ENCODE measurements at places on chromosomes 1 and 21.

DNA sequence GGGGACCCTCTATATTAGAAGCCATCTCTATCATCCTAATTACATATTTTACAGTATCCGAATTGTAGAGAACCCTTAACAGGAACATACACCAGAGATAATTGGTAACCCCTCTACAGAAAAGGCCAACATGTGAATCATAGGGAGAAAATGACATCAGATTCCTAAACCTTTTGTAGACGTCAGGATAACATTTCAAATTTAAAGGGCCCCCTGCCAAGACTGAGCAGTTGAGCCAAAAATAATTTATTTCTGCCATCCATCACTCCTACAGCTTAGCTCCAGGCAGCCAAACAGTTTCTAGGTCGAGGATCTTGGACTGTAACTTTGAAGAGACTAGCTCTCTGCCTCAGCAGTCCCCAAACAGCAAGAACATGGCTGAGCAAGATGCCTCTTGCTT is 21.2 kb downstream of the ZNF697 start:
- no peak for DNase-seq

- DNase-seq = no peak
These were observed 367.3 kb downstream of the SMYD3 start for GRCh38 chr1:246139745-246140182.

GRCh38 chr1:171563675-171564074 is 58.4 kb upstream of the MYOCOS start:
- DNase-seq = no peak

- DNase-seq = no peak
These were observed 36.8 kb downstream of the RAP1A start for GRCh38 chr1:111656086-111657017.

DNA sequence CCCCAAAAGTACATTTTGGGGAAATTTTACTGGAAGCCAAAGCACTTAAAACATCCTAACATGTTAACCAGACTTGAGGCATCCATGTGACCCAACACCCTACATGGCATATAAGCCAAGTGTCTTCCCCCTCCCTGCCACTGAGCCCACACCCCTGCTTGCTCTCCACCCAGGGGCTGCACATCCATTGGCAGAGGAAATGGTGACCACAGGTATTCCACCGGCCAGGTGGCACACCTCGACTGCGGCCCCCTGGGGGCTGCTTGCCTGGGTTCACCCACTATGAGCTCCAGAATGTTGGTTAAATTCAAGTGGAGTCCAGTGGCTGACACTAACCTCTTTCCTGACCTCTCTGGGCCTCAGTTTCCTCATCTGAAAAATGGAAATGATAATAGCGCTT is 64.4 kb upstream of the FAM20B start:
- no peak for DNase-seq

GRCh38 chr1:183543619-183544204 is 46.5 kb downstream of the NCF2 start:
- peak; percentile 56 for DNase-seq

DNA sequence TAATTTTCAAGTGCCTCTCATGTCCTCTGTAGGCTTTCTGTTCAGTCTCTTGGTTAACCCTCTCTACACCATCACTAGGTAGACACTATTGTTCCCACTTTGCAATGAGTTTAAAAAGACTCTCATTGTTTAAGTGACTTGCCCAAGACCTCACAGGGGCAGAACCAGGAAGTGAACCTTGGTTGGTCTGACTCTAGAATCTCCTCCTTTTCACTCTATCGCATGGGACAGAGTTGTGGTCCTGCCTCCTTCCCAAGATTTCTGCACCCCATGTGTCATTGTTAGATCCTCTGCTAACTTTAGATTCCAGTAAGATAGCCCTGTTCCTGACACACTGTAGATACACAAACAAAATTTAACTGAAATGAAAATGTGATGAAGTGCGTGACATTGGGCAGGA is 481.7 kb upstream of the USP24 start:
- no peak for DNase-seq

DNA sequence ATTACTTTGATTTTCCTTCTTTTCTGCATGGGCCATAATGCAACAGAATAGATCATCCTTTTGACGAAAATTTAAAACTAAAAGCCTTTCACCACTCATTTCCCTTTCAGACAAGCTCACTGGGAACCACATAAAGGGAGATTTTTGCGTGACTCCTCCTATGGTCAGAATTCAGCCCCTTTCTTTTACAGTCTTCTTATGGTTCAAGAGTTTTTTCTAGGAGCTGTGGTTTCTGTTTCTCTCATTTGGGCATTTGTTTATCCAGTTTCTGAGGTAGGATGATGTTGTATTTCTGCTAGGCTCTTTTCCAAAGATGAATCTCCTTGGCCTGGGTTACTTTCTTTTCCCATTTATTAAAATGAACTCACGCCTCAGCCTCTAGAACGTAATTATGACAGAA is 16.9 kb downstream of the RGS1 start:
- no peak for DNase-seq

GRCh38 chr1:153368495-153368894 is 6.9 kb downstream of the S100A12 start:
- no peak for DNase-seq

GRCh38 chr1:67818162-67818561 is 15.1 kb downstream of the GNG12 start:
- DNase-seq = no peak

GRCh38 chr21:18142655-18143054 is 102.0 kb upstream of the CHODL start:
- DNase-seq = no peak

DNA sequence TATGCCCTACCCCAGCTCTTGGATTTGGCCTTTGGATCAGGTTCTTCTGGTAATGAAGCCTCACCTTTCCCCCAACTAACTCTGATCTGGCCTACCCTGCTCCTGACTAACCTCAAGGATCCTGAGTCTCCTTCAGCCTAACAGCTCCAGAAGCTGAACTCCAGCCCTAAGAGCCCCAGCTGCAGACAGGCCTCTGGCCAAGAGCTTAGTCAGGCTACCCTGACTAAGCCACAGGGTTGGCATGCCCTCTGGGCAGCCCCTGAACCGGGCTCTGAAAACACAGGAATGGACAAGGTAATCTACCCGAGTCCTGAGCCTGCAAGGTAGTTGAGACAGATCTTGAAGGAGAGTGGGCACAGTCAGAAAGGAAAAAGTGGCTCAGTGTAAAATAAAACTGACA is 29.4 kb downstream of the COA7 start:
- no peak for DNase-seq

DNA sequence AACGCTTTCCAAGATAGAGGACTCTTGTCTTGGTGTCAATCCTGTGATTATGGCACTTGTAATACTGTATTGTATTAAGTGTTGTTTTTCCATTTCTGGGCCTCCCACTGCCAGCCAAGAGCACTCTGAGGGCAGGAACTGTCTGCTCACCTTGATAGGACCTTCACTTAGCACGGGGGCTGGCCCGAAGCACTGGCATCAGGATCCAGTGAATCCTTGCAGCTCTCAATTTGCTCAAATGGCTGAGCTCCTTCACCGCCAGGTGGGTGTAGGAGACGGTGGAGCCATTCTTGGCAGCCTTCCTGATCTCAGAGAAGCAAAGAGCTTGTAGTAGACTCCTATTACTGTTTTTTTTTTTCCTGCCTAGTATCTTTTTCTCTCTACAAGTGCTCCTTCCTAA is 17.7 kb downstream of the MECR start:
- DNase-seq = no peak

GRCh38 chr1:53585129-53585528 is 125.9 kb downstream of the DMRTB1 start:
- DNase-seq = no peak

DNA sequence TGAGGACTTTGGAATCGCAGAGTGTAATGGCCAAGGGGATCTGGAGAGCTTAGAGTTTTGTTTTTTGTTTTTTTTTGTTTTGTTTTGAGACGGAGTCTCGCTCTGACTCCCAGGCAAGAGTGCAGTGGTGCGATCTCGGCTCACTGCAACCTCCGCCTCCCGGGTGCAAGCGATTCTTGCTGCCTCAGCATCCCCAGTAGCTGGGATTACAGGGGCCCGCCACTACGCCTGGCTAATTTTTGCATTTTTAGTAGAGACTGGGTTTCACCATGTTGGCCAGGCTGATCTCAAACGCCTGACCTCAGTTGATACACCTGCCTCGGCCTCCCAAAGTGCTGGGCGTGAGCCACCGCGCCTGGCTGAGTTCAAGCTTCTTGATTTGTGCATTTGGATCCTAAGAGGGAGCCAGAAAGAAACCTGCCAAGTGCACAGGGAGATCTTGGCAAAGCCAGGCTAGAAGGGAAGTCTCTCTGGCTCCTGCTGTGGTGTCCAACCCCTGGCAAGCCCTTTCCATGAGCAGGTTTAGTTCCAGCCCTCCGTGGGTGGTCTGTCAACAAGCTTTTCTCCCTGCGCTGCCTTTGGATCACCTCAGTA is 852 bp downstream of the FAAH start:
- no peak for DNase-seq

- no peak for DNase-seq
These were observed 413 bp downstream of the EFCAB7 start for GRCh38 chr1:63523738-63524137.

GRCh38 chr1:98991127-98992012 is 13.3 kb downstream of the PLPPR5 start:
- DNase-seq = no peak

GRCh38 chr21:44962403-44962966 is 22.7 kb downstream of the SLX9 start:
- no peak for DNase-seq

DNA sequence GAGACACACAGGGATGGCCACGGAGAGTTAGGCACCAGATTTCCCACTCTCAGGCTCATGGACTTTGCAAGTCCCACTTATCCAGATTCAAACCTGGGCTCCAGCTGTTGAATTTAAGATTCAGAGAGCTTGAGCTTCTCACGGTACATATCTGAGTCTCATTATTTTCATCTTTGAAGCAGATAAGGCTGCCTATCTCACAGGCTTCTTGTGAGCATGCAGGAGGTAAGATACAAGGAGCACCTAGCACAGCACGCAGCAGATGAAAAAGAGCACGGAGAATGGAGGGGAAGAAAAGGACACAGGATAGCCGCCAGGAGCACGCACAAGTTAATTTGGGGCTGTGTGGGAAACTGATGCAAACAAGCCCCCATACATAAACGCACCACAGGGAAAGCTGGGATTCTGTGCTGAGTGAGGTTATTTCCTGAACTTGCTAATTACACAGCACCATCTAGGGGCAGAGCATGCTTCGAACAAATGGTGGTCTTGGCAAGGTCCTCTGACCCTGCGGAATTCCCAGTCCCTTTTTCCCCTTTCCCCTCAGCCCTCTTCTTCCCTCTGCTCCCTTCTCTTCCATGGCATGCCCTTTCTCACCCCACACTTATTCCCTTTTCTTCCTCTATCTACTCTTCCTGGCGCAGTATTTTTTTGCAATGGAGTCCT is 134.7 kb upstream of the VANGL1 start:
- DNase-seq = no peak

GRCh38 chr1:56561227-56562019 is 17.9 kb downstream of the PLPP3 start:
- no peak for DNase-seq

DNA sequence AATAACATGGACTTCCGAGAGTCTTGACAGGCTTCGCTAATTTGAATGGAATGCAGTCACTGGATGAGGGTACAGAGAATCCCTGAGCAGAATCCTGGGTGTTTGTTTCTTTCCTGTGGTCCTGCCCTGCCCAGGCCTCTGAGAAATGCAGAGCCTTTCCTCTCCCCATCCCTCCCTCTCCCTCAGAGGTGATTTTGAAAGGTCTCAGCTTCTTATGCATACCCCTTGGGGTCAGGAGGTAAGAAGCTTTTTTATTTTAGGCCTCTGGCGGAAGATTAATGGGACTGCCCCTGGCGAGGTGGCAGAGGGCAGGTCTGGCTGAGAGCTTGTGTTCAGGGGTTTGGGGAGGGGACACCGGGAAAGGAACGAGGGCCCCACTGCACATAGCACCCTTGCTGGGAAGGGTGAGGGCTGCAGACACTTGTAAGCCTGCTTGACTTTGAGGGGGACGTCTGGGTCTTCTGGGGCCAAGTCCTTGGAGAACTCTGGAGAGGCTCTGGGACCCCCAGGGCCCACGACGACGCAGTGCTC is 116.5 kb upstream of the SLC45A1 start:
- DNase-seq = no peak

DNA sequence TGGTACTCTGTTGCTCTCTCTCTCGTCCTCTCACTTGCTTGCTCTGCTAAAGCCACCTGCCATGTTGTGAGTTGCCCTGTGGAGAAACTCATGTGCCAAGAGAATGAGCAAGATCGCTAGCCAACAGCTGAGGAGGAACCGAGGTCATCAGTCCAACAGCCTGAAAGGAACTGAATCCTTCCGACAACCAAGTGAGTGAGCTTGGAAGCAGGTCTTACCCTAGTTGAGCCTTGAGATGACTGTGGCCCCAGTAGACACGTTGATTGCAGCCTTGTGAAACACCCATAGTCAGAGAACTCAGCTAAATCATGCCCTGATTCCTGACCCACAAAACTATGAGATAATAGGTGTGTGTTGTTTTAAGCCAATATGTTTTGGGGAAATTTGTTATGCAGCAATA is 48.1 kb upstream of the BACH1 start:
- no peak for DNase-seq

GRCh38 chr21:22356663-22357062 is 1358.5 kb downstream of the NCAM2 start:
- no peak for DNase-seq

- no peak for DNase-seq
These were observed 4.0 kb downstream of the HYI start for GRCh38 chr1:43449708-43450069.

GRCh38 chr1:213070406-213070805 is 19.4 kb downstream of the RPS6KC1 start:
- no peak for DNase-seq

GRCh38 chr1:70140894-70141293 is 64.5 kb downstream of the LRRC40 start:
- no peak for DNase-seq

GRCh38 chr1:15353839-15354579 is 55.7 kb upstream of the EFHD2 start:
- DNase-seq = no peak

DNA sequence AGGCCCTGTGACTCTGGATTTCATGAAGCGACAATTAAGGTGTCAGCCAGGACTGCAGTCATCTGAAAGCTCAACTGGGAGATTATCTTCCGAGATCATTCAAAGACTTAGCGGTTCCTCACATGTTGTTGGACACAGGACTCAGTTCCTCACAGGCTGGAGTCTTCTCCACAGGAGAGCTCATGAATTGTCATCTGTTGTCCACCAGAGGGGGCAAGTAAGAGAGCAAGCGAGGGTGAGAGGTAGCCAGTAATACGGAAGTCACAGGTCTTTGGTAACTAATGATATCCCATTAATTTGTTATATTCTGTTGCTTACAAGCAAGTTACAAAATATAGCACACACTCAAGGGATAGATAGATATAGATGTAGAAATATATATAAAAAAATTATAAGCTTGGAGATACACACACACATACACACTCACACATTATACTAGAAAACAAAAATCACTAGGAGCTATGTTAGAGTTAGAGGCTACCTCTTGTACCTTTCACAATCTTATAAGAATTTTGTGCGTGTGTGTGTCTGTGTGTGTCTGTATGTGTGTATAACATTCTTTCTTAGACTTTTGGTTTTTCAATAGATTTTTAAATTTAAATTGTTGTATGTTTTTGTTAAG is 1695.3 kb downstream of the BRINP3 start:
- DNase-seq = no peak

- no peak for DNase-seq
These were observed 50.3 kb upstream of the ARTN start for GRCh38 chr1:43883321-43883720.

- no peak for DNase-seq
These were observed 12.7 kb upstream of the SELE start for GRCh38 chr1:169746550-169746949.
